Esophagus squamous epithelium (tissue), 5 donors: ENCODE measurements at places on chromosomes 5 and 9.

DNA sequence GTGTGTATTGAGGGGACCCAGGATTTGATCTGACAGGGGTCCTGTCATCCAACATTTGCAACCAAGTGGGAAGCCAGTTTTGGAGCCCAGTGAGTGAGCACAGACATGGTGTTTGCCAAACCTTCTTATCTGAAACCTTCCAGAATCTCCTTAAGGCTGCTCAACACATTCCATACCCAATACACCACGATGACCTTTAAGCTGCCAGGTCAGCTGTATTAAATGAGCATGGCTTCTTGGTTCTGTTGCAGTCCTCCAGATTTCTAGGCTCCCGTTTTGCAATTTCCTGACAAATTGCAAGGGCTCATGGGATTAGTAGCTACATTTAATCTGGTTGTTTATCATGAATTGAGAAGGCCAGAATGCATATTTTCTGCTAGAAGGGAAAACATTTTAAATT, 124.2 kb upstream of the ATP10B start:
- no peaks in the 10 kb centered on the region for H3K4me1 ChIP-seq
- no peak overlapping the region for H3K27ac ChIP-seq
- DNase-seq: no peak
- H3K4me3 ChIP-seq: no peak overlapping the region

DNA sequence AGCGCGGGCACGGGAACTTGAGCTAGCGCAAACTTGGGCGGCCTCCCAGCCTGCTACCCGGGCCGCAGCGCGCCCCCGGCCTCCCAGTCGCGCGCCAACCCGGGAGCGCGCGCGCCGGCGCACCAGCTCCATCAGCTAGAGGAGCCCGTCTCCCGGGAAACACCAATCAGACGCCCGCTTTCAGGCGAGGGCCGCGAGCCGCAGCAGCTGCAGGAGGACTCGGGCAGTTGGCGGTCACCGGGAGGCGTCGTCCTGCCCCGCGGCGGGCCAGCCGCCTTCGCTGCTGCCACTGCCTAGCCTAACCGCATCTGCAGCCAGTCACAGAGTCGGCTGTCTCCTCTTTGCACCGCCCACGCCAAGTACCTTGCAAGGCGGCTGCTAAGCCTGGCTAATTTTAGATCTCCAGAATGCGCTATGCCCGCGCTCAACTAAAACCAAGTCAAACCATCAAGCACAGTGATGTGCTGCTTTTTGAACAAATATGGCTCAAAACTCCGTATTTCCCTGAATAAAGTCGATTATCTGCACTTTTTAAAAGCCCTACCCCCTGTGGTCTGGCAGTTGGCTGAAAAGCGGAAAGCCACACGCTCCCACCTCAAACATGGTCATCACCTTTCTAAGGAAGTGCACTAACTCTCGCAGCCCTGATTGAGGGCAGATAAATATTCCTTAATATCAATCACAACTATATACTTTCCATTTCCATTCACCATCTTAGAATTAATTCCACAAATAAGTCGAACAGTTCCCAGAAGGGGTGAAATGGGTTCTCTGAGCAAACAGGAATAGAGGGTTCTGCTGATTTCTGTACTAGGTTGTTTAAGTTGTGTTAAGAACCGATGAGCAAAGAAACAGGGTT, 221.8 kb downstream of the MEF2C start:
- DNase-seq: no peak
- no peaks in the 10 kb centered on the region for H3K36me3 ChIP-seq
- peaks cover 55% of the 10 kb centered on the region for H3K27me3 ChIP-seq
- peaks cover 29% of the 10 kb centered on the region for H3K4me1 ChIP-seq
- H3K4me3 ChIP-seq: peak overlapping the region; percentile 5
- H3K27ac ChIP-seq: no peak overlapping the region

- no peaks in the 10 kb centered on the region for H3K4me1 ChIP-seq
- no peaks in the 10 kb centered on the region for H3K27me3 ChIP-seq
- DNase-seq: no peak
- no peak overlapping the region for H3K4me3 ChIP-seq
These were observed 35.9 kb downstream of the TTLL11 start for GRCh38 chr9:122057211-122057610.

DNA sequence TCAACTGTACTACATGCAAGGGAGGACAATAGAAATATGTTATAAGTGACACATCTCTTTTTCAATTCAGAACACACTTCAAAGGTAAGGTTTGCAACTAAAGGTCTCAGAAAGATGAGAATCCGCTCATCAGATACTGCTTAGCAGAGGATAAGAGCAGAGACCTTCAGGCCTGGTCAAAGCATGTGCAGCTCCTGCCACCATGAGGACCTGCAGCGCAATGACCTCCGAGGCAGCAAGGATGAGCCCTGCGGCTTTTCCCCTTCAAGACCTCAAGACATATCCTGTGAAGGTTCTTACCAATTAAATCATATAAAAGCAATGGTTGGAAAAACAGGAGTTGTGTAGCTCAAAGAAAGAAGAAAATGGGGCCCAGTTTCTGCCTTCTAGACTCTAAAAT, 135.8 kb downstream of the TRIM36 start:
- no peak for DNase-seq
- H3K4me1 ChIP-seq: no peaks in the 10 kb centered on the region
- no peaks in the 10 kb centered on the region for H3K27me3 ChIP-seq
- H3K4me3 ChIP-seq: no peak overlapping the region

DNA sequence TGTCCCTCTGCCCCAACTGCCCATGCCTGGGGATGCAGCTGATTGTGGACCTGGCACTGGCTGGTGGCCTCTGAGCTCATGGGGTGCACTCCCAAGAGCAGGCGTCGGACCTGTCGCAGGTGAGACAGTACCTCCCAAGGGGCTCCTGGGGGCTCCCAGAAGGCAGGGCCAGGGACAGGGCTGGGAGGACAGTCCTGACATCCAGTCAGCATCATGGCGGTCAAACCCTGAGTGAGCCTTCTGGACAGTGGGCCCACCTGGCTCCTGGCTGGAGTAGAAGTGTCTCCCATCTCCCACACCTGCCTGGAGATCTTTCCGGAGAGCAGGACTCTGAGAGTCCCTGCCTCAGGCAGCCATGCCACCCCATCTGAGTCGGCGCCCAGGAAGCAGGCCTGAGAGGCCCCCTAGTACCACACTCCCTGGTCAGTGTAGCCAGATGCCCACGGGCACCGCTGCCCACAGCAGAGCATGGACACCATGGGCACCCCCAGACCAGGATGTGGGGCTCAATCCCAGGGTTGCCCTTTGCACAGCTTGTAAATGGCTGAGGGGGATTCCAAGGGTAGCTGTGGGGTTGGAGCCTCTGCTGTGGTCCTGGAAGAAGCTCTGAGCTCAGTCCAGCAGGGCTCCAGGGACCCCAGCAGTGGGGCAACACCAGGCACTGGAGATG, 6.6 kb downstream of the LCN9 start:
- H3K4me3 ChIP-seq: no peak overlapping the region
- no peaks in the 10 kb centered on the region for H3K4me1 ChIP-seq
- H3K36me3 ChIP-seq: no peaks in the 10 kb centered on the region
- no peak for DNase-seq
- no peak overlapping the region for H3K27ac ChIP-seq

- H3K27ac ChIP-seq: no peak overlapping the region
- no peaks in the 10 kb centered on the region for H3K36me3 ChIP-seq
- no peak for DNase-seq
- H3K4me1 ChIP-seq: peaks cover 18% of the 10 kb centered on the region
- no peaks in the 10 kb centered on the region for H3K27me3 ChIP-seq
- no peak overlapping the region for H3K4me3 ChIP-seq
These were observed 23.8 kb downstream of the CAMSAP1 start for GRCh38 chr9:135883410-135884089.

GRCh38 chr9:136323371-136323789, 4.0 kb upstream of the GPSM1 start:
- H3K4me1 ChIP-seq: peaks cover 15% of the 10 kb centered on the region
- no peaks in the 10 kb centered on the region for H3K36me3 ChIP-seq
- H3K4me3 ChIP-seq: no peak overlapping the region
- no peak for DNase-seq
- H3K27me3 ChIP-seq: no peaks in the 10 kb centered on the region

GRCh38 chr5:139854029-139854605, 58.5 kb downstream of the PSD2 start:
- DNase-seq: no peak
- H3K27me3 ChIP-seq: no peaks in the 10 kb centered on the region
- H3K36me3 ChIP-seq: no peaks in the 10 kb centered on the region
- peaks cover 17% of the 10 kb centered on the region for H3K4me1 ChIP-seq
- H3K4me3 ChIP-seq: no peak overlapping the region

- no peaks in the 10 kb centered on the region for H3K36me3 ChIP-seq
- peaks cover 23% of the 10 kb centered on the region for H3K27me3 ChIP-seq
- no peak overlapping the region for H3K4me3 ChIP-seq
- no peak overlapping the region for H3K27ac ChIP-seq
- H3K4me1 ChIP-seq: no peaks in the 10 kb centered on the region
These were observed 49.3 kb downstream of the ALG2 start for GRCh38 chr9:99172124-99173091.

GRCh38 chr9:124066783-124067577, 55.4 kb downstream of the LHX2 start:
- DNase-seq: no peak
- no peaks in the 10 kb centered on the region for H3K4me1 ChIP-seq
- H3K4me3 ChIP-seq: no peak overlapping the region
- H3K27ac ChIP-seq: no peak overlapping the region
- no peaks in the 10 kb centered on the region for H3K27me3 ChIP-seq
- H3K36me3 ChIP-seq: no peaks in the 10 kb centered on the region

DNA sequence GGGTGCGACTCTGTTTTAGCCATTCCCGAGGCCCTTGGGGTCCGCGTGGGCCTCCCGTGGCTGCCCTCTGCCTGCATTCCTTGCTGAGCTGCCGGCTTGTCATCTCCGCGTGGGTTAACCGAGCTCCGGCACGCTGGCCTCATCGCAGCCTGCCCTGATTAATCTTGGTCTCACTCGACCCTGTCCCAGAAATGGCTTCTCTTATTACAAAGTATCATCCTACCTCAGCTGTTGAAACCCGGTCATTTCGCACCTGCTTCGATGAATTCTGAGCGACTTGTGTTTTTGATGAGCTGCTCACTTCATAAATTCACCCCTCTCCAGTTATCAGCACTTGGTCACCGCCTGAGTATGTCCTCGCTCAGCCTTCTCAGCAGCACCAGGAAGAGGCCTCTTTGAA, 123.5 kb upstream of the EGFLAM start:
- H3K27ac ChIP-seq: no peak overlapping the region
- H3K27me3 ChIP-seq: no peaks in the 10 kb centered on the region
- no peak for DNase-seq
- H3K36me3 ChIP-seq: no peaks in the 10 kb centered on the region
- no peak overlapping the region for H3K4me3 ChIP-seq
- H3K4me1 ChIP-seq: no peaks in the 10 kb centered on the region

GRCh38 chr9:134293611-134294152, 32.6 kb upstream of the RXRA start:
- no peaks in the 10 kb centered on the region for H3K27me3 ChIP-seq
- H3K36me3 ChIP-seq: no peaks in the 10 kb centered on the region
- no peak overlapping the region for H3K4me3 ChIP-seq

GRCh38 chr5:120509053-120509452, 45.0 kb downstream of the PRR16 start:
- H3K27ac ChIP-seq: no peak overlapping the region
- H3K4me3 ChIP-seq: no peak overlapping the region
- no peaks in the 10 kb centered on the region for H3K4me1 ChIP-seq
- DNase-seq: no peak
- H3K27me3 ChIP-seq: no peaks in the 10 kb centered on the region

DNA sequence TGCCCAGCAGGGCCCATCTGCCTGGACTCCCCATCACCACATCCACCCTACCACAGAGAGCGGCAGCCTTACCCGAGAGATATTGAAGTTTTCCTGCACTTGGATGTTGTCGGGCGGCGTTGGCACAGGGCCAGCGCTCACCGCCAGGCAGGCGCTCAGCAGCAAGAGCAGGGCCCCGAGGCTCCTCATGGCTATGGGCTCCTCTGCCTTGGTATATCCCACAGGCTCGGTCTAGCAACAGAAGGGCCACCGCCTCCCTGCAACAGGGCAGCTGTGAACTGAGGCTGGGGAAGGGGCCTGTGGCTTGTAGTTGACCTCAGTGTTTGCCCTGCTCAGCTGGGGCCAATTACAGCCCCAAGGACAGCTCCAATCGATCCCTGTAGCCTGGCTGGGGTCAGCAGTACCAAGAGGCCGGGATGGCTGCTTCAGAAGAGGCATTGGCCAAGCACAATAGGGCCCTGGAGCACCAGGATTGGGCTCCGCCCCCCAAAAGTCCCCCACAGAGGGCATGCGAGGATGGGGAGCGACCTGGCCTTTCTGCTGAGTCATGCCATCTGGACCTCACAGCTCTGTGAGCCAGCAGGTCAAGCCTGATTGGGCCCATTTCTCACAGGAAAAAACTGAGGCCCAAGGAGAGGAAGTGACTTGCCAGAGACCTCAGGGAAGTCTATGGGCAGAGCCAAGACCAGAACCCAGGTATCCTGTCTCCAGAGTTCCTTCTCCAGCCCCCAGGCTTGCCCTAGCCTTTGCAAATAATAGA, at the start of gene AMBP:
TSS of gene AMBP (minus strand) at position 280 of the 760 bp plus-strand sequence. CDS start at position 189, 91 bp downstream.
- no peaks in the 10 kb centered on the region for H3K36me3 ChIP-seq
- H3K4me3 ChIP-seq: no peak within 1 kb of the TSS
- peaks cover 13% of the 10 kb centered on the region for H3K4me1 ChIP-seq

- no peaks in the 10 kb centered on the region for H3K36me3 ChIP-seq
- peaks cover 13% of the 10 kb centered on the region for H3K4me1 ChIP-seq
- peak within 1 kb of the TSS; percentile 15 for H3K4me3 ChIP-seq
- H3K27me3 ChIP-seq: peaks cover 60% of the 10 kb centered on the region
- no peak within 1 kb of the TSS for H3K27ac ChIP-seq
These were observed at the start of gene GRM6 for GRCh38 chr5:178994580-178995340. Gene GRM6, minus strand, starts transcription at chr5:178995320. Its CDS starts 376 bp downstream, at chr5:178994944.

DNA sequence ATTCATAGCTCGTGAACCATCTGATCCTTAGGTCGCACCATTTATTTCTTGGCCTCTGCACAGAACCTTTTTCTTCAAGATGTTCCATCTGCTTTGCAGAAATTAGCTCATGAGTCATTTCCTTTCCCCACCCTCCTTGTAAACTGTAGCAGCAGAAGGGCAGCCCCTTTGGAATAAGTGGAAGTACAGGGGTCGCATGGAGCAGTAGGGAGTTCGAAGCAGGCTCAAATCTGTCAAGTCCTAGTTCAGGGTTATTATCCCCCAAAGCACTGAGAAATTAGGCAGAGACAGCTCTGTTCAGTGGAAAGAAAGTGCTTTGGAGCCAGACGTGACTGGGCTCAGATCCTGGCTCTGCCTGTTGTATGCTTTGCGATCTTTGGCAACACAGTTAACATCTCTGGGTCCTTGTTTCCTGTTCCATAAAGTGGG, 84.2 kb downstream of the SGCD start:
- H3K4me1 ChIP-seq: peaks cover 19% of the 10 kb centered on the region
- peak overlapping the region; percentile 17 for H3K27ac ChIP-seq
- H3K27me3 ChIP-seq: no peaks in the 10 kb centered on the region
- H3K4me3 ChIP-seq: no peak overlapping the region
- H3K36me3 ChIP-seq: no peaks in the 10 kb centered on the region
